ENCODE measurements at places on chromosomes 6 and 20.

- peak; percentile 67 for DNase-seq
These were observed 125.4 kb downstream of the HIVEP1 start for GRCh38 chr6:12137480-12137879.

GRCh38 chr6:114100215-114100994, 129.5 kb upstream of the HDAC2 start:
- DNase-seq = peak; percentile 65

- DNase-seq = no peak
These were observed 36.1 kb upstream of the FBXO30 start for GRCh38 chr6:145850671-145851070.

- peak; percentile 6 for DNase-seq
These were observed 28.0 kb downstream of the OSBPL2 start for GRCh38 chr20:62266340-62266739.

- DNase-seq = no peak
These were observed 327.8 kb downstream of the CDH4 start for GRCh38 chr20:61579908-61580307.

DNA sequence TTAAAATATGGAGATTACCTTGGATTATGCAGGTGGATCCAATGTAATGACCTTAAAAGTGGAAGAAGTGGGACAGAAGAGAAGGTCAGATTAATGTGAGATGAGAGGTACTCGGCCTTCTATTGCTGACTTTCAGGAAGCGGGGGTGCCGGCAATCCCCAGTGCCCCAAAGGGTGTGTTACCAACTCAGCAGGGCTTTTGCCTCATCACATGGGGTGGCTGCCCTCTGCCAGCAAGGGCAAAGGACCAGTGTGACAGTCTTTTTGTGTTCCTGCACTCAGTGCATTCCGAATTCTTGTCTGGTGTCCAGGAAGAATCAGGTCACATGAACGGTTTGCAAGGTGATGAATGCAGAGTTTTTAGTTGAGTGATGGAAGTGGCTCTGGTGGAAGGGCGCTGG, 624.2 kb downstream of the COL12A1 start:
- no peak for DNase-seq

DNA sequence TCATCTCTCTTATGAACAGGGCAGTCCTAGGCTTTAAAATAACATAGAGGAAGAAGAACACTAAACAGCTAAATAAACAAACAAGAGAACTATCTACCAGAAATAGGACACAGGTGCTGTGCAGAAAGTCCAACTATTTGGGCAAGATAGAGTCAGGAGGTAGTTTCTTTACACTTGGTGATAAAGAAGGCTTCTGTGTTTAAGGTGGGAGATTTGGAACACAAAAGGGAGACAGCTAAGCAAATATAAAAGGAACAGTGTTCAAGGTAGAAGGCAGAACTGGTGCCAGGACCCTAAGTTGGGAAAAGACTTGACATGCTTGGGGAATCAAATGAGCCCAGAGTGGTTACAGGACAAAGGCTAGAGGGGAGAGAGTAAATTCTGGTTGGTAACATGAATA, 110.5 kb downstream of the MANEA start:
- no peak for DNase-seq

DNA sequence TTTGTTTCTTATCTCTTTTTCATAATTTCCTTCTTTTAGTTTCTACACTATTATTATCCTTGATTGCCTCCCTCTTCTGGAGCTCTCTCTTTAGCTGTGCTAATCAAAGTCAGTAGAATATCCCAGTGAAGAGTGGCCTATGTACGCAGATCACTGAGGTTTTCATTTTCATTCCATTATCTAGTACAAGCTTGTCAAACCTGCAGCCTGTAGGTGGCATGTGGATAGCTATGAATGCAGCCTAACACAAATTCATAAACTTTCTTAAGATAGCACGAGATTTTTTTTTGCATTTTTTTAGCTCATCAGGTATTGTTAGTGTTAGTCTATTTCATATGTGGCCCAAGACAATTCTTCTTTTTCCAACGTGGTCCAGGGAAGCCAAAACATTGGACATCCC, 825.7 kb upstream of the MAP3K7 start:
- no peak for DNase-seq

DNA sequence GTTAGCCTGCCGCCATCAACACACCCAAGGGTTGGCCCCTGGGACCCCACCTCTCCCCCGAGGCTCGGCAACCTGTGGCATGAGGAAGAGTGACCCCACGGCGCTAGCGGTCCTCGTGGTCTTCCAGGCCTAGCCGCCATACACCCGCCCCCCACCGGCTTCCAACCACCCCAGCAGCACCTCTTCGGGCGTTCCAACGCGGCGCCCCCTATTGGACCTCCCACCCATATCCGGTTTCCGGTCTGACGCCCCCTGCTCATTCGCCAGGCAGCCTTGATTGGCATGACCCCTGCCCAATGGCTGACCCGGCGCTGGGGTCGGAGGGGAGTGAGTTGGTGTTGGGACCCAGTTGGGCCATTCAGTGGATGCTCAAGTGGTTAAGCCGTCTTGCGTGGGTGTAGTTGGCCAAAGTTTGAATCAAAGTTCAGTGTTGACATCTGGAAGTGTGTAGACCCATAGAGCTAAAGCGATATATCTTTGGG, at the start of gene GNAS-AS1:
Gene GNAS-AS1 (minus strand): TSS at position 210 of the 482 bp plus-strand sequence.
- DNase-seq = peak; percentile 92

DNA sequence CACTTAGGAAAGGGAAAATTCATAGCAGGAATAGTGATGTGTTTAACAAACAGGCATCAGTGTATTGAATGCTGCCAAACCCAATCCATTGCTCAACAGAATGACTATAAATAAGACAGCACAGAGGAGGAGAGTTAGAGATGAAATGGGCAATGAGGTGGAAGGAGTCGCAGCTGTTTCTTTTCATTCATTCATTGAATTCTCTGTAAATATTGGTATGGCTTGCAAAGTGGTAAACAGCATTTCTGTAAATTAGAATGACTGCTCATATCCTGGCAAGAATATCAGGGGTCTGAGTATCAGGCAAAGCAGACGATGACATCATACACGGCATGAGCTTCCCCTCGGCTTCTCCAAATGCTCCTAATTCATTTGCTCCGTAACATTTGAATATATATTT, 703.6 kb upstream of the SLC35B3 start:
- no peak for DNase-seq

DNA sequence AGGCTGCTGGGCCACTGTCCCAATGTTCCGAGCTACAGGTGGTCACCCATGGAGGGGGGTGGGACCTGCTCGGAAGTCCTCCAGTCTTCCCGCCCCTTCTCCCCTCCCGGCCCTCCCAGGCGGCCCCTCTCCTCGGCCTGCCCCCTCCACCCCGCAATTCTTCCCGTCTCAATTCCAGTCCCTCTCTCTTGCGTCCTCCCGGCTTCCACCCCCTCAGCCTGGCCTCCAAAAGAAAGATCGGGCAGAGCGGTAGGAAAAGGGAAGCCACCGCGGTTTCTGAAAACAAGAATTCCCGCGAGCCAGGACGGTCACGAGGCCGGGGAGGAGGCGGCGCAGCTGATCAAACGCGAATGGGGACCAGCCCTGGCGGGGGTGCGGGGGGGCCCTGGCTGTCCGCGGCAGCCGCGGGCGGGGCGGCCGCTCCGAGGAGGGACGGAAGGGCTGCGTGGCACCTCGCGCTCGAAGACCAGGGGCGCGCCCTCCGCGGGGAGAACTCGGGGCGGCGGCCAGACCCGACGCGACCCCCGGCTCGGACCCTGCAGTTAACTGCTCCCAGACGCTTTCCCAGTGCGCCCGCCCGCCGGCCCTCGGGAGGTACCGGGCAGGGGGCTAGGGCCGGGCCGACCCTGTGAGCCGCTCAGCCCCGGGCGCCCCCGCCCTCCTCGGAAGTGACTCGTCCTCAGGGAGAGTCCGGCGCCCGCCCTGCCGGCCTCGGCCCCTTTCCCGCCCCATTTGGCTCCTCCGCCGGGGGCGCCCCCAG, 1.0 kb downstream of the PXDC1 start:
- peak; percentile 78 for DNase-seq

- DNase-seq = no peak
These were observed 98.6 kb downstream of the HIVEP1 start for GRCh38 chr6:12110523-12111362.

GRCh38 chr6:39377539-39377950, 55.0 kb upstream of the KCNK16 start:
- peak; percentile 84 for DNase-seq

DNA sequence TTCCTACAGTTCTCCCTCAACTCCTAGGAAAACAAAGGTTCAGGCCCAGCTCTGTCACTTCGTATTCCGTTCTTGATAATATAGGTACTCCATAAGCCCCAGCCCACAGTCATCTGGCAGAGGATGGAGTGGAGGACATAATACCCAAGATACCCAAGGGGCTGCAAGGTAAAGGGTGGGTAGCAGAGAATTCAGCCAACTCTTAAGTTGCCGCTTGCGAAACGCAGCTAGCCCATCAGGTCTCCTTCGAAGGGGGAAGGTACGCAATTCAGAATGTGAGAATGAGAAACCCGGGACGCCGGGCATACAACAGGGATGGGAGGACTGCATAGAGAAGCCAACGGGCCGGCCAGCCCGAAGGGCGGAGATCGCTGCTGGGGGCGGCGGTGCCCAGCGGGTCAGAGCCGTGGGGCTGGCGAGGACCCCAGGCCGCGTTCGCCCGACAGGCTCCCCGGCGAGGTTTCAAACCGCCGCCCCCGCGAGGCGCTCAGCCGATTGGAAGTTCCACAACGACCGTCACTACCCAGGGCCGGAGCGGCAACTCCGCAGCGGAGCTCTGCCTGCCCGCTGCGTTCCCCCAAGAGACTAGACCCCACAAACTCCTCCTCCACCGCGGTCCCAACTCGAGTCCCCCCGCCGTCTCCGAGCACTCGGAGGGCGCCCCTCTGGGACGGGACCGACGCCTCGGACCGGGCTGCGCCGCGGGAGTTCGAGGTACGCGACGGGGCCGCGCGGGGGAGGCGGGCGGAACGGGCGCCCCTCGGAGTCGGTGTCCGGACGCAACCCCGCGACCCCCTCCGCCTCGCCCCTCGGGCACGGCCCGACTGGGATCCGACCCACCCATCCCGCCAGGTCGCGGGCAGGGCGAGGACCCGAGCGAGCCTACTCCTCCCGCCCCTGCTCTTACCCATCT, 911 bp downstream of the CDK19 start:
- peak; percentile 53 for DNase-seq

- no peak for DNase-seq
These were observed 549.4 kb downstream of the COL12A1 start for GRCh38 chr6:74656453-74656852.

DNA sequence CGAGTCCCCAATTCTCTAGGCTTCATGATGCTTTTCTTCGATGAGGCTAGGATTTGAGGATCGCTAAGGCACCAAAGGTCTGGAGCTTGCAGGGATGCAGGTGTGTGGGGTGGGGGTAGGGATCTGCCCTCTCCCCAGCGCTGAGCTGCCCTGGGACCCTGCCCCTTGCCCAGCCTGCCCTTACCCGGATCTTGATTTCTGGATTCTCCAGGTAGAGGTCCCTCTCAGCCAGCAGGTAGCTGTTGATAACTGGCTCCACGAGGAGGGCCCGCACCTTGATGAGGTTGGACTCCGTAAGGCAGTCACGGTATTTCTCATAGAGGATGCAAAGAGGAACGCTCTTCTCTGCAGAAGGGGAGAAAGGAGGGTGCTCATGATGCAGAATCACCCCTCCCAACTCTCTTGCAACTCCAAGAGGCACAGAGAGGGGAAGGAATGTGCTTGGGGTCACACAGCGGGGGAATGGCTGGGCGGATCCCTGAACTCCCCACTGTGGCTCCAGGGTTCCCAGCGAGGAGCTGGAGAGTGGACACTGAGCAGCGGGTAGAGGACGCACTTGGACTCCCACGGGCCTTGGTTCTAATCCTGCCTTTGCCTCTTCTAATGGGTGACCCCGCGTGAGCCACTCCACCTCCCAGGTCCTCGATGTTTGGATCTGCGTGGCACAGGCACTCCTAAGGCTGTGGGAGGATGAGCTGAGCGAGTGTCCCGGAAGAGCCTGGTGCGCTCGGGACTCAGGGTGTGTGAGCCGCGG, 32.7 kb downstream of the TGM2 start:
- no peak for DNase-seq

DNA sequence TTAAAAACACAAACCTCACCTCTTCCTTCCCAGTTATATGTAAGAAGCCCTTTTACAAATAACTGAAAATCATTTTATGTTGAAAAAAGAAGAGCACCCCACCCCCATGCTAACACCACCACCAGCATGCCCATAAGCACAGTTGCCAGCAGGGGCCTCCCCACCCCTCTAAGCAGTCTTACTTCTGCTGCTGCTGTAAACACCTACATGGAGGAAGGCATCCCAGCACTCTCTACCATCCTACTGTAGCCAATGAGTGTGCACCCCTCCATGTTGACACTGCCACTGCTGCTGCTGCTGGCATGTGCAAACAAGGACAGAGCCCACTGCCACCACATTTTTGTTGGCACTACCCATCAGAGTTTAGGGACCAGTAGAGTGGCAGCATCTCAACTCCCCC, 49.6 kb upstream of the PHIP start:
- DNase-seq = no peak

- DNase-seq = peak; percentile 84
These were observed 14.1 kb upstream of the CPNE5 start for GRCh38 chr6:36853325-36853724.

DNA sequence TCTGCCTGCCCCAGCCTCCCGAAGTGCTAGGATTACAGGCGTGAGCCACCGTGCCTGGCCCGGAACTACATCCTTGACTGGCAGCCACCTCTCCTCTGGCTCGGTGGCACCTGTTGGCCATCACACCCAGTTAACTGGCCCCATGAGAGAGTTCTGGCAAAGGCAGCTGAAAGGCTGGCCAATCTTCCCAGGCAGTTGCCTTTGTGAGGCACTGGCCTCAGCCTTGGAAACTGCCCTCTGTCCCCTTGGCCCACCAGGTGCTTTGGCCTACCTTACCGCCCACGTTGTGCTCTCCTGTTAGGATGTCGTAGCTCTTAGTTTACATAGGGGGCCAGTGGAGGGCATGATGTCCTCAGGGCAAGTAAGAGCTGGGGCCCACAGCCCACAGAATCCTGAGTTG, 9.6 kb upstream of the MANBAL start:
- no peak for DNase-seq

DNA sequence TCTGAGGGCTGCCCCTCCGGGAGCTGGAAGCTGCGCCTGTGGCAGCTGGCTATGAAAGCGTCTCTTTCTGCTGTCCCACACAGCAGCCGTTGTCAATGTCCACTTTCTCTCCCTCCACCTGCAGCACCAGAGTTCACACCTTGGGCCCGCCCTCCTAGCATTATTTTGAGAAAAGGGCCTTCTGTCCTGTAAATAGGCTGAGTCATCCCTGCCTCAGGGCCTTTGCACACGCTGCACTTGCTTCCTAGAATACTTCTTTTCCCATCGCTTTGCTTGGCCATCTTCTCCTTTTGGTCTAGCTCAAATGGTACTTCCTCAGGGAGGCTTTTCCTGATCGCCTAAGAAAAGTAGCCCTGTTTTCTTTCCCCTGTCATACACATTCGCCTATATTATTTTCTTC, 69.3 kb upstream of the ZNFX1 start:
- no peak for DNase-seq

GRCh38 chr6:136761227-136761922, 30.9 kb downstream of the MAP3K5 start:
- peak; percentile 32 for DNase-seq

- no peak for DNase-seq
These were observed 103.2 kb upstream of the PRDM1 start for GRCh38 chr6:105982761-105983540.

GRCh38 chr6:135871296-135871695, 19.8 kb downstream of the PDE7B start:
- peak; percentile 79 for DNase-seq

GRCh38 chr20:21615617-21616080, 89.8 kb upstream of the PAX1 start:
- peak; percentile 44 for DNase-seq
